ENCODE measurements at places on chromosomes 1 and 21. TPM values are rescaled to one million over a fixed set of nuclear protein-coding genes. Genes with fewer than 3 reads are reported as not detected.

GRCh38 chr21:36654324-36654723 is 44.6 kb upstream of the SIM2 start:
- no peak for DNase-seq

DNA sequence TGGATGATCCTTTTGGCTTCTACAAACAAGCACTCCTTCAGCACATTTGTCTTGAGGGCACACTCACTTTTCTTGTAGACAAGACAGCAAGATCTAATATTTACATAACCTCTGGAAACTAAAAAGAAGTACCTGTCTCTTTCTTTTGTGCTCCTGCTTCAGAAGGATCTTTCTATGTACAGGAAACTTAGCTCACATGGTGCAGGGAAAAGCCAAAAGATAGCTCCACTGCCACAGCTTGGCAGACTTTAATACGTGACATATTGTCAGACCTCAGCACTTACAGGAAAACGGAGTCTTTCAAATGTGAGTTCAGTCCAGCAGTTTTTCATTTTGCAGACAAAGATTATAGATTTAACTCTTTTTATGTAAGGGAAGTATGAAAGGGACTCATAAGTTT is 225.5 kb upstream of the SAMSN1 start:
- DNase-seq: no peak

Gene SYTL1
- 6.0 TPM for total RNA-seq

Gene BEST4
- not detected for total RNA-seq
